ENCODE measurements at places on chromosomes 5 and 9. TPM values are rescaled to one million over a fixed set of nuclear protein-coding genes. Genes with fewer than 3 reads are reported as not detected.

The OTULINL gene
- total RNA-seq = 32.6 TPM

The ORM2 gene
- not detected for total RNA-seq

The CAVIN4 gene
- total RNA-seq = 12.9 TPM

The DPM2 gene
- 11.4 TPM for total RNA-seq

The F12 gene
- 3.9 TPM for total RNA-seq

The LRRC19 gene
- total RNA-seq = not detected

The GPR150 gene
- not detected for total RNA-seq

The C5orf46 gene
- not detected for total RNA-seq

The ZDHHC21 gene
- 68.6 TPM for total RNA-seq

The ZNF879 gene
- 18.1 TPM for total RNA-seq

The CNTLN gene
- 16.5 TPM for total RNA-seq

The SLC4A9 gene
- total RNA-seq = under 0.01 TPM

DNA sequence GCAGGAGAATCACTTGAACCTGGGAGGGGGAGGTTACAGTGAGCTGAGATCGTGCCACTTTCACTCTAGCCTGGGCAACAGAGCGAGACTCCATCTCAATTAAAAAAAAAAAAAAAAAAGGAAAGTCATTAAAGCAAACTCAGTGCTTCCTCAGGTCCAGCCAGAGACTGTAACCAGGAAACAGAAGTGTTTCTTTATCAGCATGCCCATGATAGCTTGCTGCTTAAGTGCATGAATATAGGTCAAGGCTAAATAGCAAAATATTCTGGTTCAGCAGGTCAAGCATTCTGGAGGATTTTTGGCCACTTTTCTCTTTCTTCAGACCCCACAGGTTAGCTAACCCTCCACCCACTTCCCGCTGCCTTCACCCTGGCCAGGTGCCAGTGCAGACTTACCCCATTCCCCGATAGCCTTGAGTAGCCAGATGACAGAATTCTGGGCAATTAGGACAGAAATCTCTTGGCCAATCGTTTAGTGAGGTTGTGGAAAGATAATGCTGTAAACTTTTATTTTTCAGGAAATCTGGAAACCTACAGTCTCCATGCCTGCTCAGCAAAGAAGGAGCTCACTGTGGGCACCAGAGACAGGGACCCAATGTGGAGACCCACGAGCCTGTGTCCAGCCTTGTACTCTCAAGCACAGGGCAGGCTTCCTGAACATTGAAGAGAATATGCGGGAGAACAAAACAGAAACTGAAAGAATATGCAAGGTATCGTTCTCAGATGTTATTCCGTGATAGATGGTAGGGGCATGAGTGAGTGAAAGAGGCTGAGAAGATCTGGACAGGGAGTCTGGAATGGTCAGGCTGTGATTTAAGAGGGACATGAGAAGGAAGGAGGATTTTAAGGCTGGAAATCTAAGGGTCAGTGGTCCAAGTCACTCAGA, 4.2 kb upstream of the UGT3A2 start:
- DNase-seq = no peak

DNA sequence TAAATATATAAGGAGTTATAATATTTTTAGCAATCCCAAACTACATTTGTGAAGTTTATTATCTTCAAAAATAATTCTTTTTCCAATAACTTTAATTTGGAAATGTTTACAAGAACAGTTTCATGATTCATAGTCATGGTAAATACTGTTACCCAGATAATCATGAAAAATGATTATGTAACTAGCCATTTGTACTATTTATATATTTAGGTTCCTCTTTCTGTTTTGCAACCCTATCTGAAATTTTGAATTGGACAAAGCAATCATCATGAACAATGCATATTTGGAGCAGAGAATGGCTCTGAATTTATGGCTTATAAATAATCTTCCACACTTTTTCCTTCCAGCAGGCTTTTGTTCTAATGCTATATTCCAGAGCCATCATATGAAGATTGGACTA, 499.7 kb downstream of the SLCO4C1 start:
- no peak for DNase-seq

GRCh38 chr9:37066139-37066725, 32.2 kb upstream of the PAX5 start:
- no peak for DNase-seq

DNA sequence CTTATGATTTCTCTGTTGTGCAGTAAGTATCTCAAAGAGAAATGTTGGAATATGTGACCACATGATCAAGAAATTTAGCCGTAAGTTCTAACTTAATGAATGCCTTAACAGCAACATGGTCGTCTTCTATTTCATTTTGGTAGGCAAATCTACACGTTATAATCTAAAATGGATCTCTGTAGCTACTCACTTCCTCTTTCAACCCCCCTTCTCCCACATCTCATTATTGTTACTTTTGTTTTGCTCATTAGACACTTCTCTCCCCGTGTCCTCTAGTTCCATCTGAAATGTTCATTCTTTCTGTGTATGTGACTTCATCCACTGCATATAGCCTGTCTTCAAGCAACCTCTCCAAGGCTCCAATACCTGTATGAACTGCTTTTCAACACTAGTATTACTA, 27.1 kb upstream of the LPAR1 start:
- DNase-seq = no peak

GRCh38 chr5:143064676-143065075, 294.5 kb downstream of the ARHGAP26 start:
- DNase-seq = no peak

DNA sequence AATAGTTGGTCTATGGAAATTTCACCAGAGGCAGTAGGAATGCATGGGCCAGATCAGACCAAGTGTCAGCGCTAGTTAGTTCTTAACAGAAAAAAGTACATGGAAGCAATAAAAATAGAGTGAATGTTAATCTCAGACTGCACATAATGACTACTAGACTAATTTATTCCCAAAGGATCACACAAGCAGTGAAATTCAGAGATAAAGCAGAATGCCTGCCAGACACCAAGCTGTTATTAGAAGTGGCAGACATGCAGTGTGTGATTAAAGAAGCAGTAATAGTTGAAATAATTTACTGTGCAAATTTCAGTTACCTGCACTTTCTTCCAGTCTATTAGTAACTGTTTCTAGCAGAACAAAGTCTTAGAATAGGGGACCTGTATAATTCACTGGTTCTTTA, 1024.2 kb downstream of the CDH9 start:
- DNase-seq = no peak

DNA sequence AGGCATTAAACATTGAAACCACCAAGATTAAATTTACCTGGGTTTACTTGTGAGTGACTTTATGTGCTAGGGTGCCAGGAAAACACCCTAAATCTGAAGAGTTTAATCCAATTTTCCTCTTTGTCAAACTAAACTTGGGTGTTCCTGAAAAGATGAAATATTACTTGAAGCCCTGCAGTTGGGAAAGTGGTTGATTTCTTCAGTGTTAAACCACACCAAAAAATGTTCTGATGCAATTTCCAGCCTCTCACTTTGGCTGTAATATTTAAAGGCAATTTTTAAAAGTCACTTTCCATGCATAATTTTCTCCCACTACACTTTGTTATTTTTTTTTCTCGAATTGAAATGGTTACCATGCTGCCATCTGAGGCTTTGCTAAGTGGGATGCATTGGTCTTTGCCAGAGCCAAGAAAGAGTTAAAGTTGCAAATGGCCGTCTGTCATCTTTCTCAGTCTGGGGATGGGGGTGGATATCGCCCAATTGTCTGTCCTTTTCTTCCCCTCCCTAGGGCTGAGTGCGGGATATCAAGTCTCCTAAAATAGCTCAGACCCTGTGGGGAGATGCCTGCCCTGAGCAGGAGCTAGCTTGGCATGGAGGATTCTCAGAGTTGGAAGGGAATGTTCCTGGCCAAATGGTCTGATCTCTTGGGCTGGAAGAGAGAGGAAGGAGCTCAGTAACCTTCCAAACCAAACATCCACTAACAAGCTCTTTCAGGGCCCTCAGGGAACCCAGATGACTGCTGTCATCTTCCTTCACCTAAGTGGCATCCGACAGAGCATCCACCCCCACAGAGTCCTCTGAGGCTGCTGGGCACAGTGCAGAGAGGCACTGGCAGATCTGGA, 13.6 kb upstream of the SHB start:
- no peak for DNase-seq

GRCh38 chr9:106072421-106072820, 378.1 kb downstream of the TMEM38B start:
- no peak for DNase-seq

- no peak for DNase-seq
Observed at GRCh38 chr9:92897323-92897722, 19.5 kb upstream of the ZNF484 start.

DNA sequence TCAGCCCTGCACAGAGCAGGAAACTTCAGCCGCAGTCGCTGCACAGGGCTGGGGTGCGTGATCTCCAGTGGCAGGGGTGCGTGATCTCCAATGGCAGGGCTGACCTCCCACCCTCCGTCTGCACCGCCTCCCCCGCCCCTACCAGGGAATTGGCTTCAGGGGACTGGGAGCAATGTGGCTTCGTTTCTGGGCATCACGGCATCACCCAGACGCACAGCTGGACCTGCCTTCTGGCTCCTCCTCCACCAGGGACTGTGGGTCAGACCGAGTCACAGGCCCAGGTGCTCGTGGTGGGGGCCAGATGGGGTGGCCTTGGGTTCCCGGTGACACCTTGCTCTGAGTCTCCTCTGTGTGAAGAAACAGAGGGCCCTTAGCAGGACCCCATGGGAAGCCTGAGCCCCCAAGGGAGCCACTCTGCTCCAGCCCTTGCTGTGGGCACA, 51.1 kb downstream of the AHRR start:
- DNase-seq = no peak

GRCh38 chr5:53575831-53576230, 15.4 kb downstream of the NDUFS4 start:
- no peak for DNase-seq

DNA sequence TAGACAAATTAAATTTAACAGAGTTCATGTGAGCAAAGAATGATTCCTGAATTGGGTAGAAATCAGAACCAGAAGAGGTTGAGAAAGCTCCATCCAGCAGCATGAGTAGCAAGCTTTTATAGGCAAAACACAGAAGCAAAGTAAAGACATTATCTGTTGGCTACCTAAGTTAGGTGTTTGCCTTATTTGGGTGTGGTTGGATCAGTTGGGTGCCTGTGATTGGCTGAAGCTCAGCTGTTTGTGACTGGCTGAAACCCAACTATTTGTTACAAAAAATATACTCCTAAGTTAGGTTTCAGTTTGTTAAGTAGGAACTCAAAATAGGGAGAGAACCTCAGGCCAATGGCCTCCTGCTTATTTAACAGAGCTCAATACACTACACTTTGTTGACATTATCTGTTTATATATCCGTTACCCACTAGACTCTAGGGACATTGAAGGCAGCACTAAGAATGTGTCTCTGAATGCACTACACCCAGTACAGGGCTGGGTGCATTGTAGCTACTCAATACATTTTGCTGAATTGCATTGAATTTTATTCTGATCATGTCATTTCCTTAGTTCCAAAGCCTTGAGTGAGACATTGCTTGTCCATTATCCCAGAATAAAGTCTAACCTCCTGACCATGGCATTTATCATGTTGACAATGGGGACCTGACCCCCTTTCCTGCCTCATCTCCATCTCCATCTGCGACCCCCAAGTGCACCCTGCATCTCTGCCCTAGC, 98.7 kb downstream of the CCDC192 start:
- DNase-seq = no peak

- no peak for DNase-seq
Observed at GRCh38 chr5:74786851-74787250, 19.8 kb downstream of the NSA2 start.

DNA sequence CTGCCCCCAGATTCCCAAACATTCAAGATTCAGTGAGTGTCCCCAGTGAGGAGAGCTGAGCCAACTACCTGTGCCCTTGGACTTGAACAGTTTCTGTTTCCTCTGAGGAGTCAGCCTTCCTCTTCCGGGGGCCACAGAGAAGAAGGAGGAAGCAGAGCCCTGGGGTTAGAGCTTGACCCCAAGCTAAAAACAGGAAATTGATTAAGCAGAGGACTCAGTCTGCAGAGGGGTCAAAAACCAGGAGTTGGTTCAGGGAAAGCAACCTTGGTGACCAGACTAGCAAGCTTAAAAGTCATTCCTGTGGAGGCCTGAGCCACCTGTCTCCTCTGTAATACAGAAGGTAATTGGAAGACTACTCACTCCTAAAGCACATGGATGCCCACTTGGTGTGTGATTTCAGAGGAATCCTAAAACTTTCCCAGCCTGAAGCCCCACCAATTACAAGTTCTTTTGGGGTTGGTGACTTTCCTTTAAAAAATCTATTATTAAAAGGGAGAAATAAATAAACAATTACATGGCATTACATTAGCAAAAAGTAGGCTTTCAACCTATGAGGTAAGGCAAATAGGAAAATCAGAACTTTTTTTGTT, 64.2 kb upstream of the SELENOP start:
- no peak for DNase-seq

DNA sequence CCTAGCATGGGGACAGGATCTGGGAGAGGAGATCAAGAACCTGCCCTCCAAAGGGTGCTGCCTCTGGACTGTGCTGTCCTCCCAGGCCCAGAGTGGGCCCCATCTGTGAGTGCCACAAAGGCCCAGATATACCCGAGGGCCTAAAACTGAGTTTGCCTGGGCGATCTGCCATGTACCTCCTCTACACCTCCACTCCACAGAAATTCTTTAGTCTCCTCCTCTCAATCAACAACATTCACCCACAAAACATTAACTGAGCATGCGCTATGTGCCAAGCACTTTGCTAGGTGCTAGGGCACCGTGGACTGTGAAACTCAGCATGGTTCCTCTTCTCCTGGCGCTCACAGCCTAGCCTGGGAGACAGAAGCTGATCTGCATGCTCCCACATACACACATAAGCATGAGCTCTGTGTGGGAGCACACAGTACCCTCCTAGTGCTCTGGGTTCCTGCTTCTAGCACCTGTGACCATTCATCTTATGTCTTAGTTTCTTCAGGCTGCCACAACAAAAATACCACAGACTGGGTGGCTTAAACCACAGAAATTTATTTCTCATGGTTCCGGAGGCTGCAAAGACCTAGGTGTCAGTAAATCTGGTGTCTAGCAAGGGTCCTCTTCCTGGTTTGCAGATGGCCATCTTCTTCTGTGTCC, 82.0 kb upstream of the FSTL4 start:
- DNase-seq = no peak

- no peak for DNase-seq
Observed at GRCh38 chr9:98992107-98992884, 48.6 kb downstream of the COL15A1 start.

DNA sequence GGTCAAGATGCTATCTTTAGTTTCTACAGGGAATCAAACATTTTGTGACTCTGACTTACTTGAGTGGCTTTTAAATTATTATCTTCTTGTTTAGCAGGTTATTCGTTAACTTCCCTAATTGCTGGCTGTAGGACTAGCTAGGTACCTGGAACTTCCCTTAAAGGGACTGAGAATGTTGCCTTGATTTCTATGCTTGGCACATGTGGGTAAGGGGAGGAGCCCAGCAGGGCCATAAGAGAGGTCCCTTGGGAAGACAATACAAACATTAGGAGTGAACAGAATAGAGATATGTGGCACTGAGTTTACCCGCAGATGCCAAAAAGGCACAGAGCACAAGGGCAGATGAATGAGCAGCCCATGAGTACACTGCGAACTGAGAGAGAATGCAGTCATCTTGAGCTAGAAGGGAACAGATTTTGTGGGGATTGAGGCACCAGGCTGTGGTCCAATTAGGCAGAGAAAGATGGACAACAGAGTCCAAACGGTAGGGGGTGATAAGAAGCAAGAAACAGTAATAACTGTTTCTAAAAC, 9.8 kb downstream of the CKMT2 start:
- DNase-seq = no peak

- no peak for DNase-seq
Observed at GRCh38 chr5:11909471-11909870, 5.2 kb upstream of the CTNND2 start.
